Fibroblast of skin of abdomen (primary cell): ENCODE measurements at places on chromosomes 3 and 15.

DNA sequence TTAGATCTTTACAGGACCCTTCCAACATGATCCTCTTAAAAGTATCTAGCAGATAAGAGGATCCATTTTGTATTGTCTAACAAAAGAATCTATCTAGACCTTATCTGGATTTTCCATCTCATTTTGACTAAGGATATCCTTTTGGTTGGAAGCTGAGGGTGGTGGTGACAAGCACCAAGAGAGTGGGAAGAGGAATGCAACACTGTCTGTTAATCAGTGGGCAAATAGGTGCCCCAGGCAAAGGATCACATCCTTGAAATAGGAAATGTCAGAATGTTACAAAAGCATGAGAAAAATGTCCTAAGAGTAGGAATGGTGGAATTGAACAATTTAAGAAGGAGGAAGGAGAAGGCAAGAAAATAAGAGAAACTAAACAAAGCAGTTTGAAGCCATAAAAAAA lies 420.7 kb upstream of the CNTN3 start:
- no peak for DNase-seq

DNA sequence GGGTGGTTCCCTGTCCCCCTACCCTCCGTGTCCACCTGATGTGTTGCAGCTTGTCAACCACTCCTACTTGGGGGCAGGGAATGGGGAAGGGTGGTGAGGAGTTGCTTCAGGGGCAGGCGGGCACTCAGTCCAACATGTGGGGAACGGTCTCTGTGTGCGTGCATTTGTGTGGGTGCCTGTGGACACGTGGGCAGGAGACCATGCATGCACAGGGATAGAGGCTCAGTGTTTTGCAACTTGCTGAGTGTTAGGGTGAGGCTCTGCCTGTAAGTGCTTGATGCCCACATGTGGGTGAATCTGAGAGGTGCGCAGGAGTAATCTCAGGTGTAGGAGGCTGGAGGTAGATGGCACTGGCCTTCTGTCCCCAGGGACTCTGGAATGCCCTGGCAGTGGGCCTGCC lies 24.4 kb upstream of the TMEM115 start:
- DNase-seq: no peak

DNA sequence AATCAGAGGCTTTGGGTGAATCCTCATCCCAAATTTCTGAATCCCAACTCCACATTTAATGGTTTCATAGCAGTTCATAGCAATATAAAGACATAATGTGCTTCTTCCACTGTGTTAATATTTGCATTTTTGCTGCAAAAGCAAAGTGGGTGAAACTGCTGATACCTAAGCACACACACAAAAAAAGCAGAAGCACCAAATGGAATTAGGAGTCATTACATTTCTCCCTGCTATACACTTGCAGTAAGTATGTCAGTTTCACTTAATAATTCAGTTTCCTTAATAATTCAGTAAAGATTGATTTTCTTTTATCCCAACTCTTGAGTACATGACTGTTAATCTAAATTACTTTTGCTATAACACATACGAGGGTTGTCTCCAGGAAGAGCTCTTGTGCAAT lies 48.9 kb upstream of the ALCAM start:
- DNase-seq: no peak

GRCh38 chr3:40308725-40309417 lies 636 bp upstream of the EIF1B start:
- no peak for DNase-seq

DNA sequence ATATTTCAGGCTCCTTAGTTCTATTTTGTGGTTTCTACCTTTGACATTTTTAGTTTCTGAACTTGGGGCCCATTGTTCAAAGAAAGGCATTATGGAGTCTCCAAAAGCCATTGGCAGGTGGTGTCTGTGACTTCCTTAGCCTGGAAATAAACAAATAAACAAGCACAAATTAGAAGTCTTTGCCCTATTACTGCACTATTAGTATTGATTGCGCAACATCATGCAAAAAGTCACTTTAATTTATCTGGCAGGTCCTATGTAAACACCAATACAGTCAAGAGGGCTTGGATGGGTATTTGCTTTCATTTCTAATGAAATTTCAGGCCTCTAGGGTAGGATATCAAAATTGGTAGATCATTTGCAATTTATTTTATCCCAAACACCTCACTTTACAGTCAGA lies 85.6 kb downstream of the LPP start:
- DNase-seq: no peak

DNA sequence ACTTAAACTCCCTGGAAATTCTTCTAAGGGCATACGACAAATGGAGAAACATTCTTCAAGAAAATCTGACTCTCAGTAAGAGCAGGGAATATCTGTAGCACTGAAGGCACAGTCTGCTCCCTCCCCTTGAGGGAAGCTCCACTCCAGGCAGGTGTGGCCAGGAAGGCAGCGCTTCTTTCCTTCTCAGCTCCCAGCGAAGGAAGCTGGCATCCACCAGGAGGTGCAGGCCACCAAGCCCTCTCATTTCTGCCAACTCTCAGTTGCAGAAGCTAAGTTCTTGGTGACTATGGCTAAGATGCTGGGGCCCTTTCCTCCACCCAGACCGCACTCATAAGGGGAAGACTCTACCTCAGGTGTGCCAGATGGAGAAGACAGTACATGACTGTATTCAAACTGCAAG lies 37.7 kb upstream of the SLC41A3 start:
- DNase-seq: no peak

- DNase-seq: no peak
Observed at GRCh38 chr3:37542331-37542730, 319.3 kb upstream of the CTDSPL start.

DNA sequence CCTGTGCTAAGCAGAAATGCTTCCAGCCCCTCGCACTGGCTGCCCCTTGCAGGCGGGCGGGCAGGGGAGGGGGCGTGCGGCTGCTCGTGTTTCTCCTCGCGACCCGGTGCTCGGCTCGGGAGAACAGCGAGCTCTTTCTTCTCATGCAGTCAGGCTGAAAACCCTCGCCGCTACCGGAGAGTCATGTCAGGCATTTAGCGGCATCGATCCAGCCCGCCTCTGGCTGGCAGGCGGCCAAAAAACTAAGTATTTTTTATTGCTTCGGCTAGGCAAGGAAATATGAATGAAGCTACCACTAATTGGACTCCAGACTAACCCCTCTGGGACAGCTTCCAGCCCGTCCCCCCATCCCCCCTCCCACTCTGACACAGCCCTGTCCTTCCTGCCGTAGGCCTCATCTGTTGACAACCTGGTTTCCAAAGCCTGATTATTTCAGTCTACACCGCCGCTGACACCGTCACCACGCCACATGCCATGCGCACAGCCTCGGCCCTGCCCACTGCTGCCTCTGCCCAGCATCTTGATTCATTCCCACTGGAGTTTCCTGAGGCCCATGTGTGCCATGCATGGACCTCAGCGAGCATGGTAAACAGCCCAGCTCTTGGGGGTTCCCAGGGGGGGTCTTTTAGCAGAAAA lies 35.3 kb downstream of the TLE3 start:
- peak; percentile 99 for DNase-seq

DNA sequence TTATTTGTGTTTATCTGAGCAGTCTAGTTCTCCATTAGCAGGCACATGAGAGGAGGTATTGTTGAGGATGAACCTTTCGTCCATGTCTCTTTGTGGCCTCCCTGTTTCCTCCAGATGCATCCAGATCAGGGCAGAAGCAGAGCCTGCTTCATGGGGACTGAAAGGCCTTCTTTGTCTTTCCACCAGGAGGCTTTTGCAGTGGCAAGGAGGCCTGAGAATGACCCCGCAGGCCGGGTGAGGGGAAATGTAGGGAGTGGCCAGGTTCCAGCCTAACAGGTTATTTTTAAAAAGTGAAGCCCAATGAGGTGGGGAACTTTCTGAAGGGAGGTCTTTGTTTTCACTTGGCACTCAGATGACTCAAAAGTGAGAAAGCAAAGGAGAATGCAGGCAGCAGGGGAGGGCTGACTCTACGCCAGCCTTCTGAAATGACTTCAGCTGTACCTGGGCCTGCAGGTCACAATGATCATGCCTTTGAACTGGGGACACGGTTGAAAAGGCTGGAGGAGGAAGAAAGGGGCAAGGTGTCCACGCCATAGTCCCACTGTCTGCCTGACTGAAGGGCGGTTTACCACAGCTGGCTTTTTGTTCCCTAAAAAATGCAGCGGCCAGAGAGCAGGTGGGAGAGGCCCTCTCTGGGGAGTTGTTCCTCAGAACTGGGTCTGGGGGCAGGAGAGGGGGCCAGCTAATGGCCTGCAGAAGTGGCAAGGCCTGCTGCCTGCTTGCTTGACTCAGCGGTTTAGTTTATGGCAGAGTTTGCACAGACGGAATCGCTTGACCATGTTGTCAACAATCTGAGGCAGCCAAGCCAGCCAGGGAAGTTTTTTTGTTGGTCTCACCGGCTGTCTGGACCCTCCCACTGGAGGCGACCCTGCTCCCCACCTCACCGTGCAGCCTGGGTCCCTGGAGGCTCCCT lies 28.7 kb downstream of the CMTM7 start:
- no peak for DNase-seq

GRCh38 chr3:12585970-12586369 lies 29.1 kb downstream of the MKRN2 start:
- DNase-seq: no peak

DNA sequence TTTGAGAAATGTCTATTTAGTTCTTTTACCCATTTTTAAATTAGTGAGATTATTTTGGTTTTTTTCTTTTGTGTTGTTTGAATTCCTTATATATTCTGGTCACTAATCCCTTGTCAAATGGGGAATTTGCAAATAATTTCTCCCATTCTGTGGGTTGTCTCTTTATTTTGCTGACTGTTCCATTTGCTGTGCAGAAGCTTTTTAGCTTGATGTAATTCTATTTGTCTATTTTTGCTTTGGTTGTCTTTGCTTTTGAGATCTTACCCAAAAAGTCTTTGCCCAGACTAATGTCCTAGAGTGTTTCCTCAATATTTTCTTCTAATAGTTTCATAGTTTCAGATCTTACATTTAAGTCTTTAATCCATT lies 472.9 kb downstream of the TBL1XR1 start:
- no peak for DNase-seq

- no peak for DNase-seq
Observed at GRCh38 chr3:12816521-12817342, 20.3 kb downstream of the CAND2 start.

DNA sequence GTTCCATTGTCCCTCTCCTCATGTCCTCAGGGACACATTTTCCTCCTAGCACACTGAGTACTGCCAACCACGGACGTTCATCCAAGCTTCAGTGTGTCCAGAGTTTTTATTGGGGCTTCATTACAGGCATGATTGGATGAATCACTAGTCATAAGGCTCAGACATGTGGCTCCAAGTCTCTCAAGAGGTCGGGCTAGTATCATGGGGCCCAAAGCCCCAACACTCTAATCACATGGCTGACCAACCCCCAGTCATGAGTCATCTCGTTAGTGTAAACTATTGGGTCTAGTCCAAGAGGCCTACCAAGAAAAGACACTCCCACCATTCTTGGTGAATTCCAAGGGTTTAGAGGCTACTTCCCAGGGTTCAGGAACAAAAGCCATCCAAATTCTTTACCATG lies 4.4 kb downstream of the TERC start:
- peak; percentile 22 for DNase-seq

- no peak for DNase-seq
Observed at GRCh38 chr15:75313116-75313845, 22.6 kb upstream of the COMMD4 start.
